ENCODE measurements at places on chromosomes 5 and 9.
A peak's percentile ranks its signal among the peaks of the same experiment; 100 is the strongest.

GRCh38 chr5:116441223-116441622 lies 133.4 kb downstream of the SEMA6A start:
- DNase-seq: no peak

DNA sequence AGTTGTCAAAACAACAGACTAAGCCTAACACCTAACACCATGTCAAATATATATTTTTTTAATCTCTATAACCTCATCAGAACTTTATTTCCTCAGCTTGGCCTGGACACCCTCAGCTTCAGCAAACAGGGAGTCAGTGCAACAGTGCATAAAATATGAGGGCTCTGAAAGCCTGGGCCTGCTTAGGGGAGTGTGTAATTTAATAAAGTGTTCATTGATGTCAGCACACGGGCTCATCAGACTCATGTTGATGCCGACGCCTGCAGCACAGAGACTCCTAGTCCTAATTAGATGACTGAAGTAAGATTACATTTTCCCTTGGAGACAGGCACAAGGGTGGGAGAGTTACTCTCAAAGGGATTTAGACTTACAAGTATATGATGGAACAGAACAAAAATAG lies 37.8 kb downstream of the CDH10 start:
- no peak for DNase-seq

- DNase-seq: no peak
These were observed 42.8 kb downstream of the NFIB start for GRCh38 chr9:14271093-14271673.

GRCh38 chr9:31290731-31291130 lies 1093.7 kb upstream of the ACO1 start:
- DNase-seq: no peak

DNA sequence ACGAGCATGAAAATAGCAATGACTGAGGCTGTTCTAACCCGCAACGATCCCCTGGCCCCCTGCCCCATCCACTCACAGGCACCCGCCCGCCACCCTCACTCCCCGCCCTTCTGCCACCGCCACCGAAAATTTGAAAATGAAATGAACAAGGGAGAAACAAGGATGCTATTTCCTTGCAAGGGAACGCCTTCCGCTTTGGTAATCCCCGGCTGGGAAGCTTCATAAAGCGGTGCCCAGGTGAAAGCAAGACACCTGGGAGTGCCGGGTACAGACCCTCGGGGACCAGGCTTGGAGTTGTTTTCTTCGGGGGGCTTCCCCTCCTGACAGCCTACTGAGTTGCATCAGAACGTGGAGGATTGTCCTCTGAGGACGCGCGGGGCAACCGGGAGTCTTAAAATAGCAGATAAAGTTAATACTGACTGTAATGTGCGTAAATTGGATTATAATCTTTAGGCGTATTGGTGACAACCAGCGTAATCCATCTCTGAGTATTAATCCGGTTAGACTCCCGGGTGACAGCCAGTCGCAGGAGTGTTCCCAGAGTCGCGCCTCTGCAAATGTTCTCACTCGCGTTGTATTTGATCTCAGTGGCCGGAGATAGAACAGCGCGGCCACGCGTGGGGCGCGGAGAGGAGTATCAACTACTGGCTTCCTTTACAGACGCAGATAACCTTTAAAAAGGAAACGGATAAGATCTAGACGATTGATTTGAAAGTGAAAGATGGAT lies 885 bp upstream of the MLLT3 start:
- peak; percentile 52 for DNase-seq

- no peak for DNase-seq
These were observed 436.5 kb downstream of the KIAA0825 start for GRCh38 chr5:94181895-94182294.

- no peak for DNase-seq
These were observed 7.6 kb upstream of the SLC9A3 start for GRCh38 chr5:531749-532315.

GRCh38 chr5:123350742-123351141 lies 72.5 kb downstream of the CEP120 start:
- no peak for DNase-seq

DNA sequence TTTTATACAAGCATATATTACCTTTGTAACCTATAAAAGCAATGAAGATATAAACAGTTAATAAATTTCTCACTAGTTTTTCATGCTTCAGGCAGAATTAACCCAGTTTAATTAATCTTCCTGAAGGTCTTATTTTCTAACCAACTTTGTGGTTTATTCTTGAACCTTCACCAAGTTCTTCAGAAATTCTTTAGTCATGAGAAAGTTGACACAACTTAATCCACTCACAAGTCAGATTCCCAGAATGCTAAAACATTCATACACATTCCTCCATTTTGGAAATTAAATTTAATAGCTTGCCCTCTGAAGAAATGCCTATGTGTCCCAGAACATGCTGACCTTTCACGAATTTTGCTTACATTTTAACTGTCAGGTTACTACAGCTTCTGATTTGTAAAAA lies 105.4 kb upstream of the PAM start:
- DNase-seq: no peak

DNA sequence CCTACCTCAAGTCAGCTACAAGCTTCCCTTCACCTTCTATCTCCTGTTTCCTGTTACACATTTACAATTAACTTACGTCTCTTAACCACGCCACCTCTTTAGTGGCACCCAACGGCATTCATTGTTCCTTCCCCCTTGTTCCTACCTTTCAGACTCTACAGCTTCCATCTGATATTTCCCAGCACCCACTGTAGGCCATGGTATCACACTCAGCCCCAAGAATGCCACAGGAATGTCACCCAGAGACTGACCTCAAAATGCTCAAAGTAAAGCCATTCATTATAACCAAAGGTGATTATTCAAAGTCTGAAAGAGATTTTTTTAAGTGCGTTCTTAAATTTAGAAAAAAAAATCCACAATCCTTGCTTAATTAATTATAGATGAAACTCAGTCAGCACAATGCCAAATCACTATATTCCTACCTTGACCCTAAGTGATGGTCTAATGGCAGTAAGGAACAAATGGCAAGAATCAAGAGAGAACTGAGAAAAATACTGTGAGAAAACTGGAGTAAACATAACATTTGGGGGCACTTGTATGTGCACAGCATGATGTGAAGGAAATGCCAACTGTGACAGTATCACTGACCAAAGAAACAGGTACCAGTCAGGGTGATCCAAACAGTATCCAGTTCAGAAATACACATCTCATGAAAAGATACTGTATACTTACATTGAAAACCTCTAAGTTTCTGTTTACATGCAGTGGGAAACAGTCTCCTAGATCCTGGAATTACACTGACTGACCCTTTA lies 52.1 kb downstream of the CTNND2 start:
- no peak for DNase-seq

DNA sequence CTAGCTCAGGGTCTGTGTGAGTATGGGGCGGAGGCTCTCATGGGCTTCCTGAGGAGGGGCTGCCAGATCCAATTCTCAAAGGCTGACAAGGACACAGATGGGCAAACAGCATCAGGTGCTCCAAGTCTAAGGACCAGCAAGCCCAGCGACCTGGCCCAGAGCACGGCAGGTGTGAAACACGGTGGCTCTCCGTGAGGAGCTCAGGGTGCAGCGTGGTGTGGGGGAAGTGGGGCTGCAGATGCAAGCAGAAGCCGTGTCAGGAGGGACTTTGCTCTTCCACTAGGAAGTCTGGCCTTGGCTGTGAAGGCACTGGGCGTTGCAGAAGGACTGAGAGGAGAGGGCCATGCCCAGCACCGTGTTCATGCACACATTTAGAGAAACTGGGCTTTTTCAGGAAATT lies 420.0 kb downstream of the GADD45G start:
- DNase-seq: no peak

- no peak for DNase-seq
These were observed 2.3 kb downstream of the SMIM33 start for GRCh38 chr5:139473105-139473504.

DNA sequence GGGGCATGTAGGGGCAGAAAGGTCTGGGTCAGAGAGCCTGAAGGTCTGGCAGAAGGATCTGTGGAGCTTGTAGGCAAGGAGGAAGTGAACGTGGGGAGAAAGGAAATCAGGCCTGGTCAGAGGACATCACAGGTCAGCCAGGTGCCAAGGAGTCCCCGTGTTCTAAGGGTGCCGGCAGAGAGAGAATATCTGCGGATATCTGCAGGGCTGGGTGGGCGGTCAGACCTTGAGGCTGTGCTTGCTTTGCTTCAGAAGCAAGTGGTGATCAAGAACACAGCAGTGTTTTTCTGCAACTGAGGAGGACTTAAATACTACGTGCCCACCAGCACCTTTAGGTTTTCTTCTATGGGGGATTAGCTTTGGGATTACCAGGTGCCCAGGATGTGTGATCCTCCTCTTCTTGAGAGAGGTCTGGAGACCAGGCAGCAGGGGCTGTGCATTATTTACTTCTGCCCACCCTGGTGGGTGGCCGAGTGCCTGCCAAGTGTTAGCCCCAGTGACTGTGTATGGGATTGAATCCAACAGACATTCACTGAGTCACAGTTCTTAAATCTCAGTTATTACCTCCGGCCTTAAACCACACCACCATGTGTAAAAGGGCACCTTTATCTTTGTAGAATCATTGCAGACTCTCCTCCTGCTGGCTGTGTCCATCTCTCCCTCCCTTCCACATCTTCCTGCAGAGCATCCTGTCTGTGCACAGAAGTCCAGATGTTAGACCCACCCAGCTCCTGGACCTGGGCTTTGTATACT lies 12.5 kb upstream of the SHB start:
- no peak for DNase-seq

GRCh38 chr9:130461218-130461630 lies 16.5 kb downstream of the ASS1 start:
- peak; percentile 27 for DNase-seq

GRCh38 chr9:111740739-111741138 lies 54.0 kb downstream of the SHOC1 start:
- no peak for DNase-seq

DNA sequence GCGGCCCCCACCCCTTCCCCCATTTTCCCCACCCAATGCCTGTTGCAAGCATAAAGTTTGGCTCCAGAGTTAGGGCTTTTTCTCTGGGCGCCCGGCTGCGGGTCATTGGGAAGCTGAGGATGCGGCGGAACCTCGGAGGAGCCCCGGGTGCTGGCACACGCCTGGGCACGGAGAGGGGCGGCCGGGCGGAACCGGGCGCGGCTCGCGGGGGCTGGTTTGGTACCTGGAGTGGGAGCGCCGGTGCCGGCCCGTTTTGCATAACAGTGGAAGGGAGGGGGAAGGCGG lies 1.2 kb downstream of the PPARGC1B start:
- no peak for DNase-seq

DNA sequence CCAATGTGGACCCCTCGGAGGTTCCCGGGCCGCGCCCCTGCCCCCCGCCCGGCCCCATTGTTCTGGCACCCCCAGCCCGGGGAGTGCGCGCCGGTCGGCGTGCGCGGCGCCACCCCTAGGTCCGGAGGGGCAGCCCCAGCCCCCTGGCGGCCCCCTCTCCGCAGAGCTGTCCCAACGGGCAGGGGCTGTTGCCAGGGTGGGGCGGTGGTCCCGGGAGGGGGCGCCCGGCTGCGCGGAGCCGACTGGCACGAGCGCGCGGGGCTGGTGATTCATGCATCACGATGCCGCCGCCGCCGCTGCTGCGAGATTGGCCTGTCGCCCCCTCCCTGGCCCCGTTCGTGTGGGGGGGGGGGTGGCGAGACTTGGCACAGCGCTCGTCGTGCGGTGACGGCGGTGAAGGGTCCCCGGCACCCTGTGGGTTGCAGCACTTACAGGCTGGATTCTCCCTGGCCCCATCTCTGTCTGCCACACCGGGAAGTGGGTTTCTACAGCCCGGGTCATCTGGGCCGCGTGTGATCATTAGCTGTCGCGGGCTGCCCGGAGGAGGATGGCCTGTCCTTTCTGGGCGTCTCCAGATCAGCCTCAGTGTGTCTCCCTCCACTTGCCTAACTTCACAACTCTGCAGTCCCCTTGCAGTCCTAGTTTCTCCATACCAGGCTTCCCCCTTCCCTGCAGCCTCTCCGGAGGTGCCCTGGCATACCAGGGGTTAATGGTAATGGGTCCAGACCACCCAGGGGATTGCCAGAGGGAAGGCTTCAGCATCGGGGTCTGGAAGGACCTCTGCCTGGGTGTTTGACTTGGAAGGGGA lies 858 bp downstream of the NCS1 start:
- peak; percentile 27 for DNase-seq

DNA sequence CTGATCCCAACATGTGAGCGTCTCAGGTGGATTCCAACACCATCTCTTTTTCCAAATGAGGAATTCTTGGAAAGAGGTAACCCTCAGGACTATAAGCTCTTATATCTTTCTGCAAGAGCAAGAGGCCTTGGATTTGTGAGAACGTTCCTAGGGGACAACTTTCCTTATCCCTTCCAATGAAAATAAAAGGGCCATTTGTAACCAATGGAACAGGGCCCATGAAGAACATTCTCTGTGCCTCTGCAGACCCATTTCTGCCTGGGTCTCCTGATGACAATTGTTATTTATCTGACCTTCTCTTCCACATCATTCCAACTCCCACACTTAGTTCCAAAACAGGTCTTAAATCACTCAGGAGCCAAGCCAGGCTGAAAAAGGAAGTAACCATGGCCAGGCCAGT lies 202.6 kb downstream of the ZNF462 start:
- DNase-seq: no peak

DNA sequence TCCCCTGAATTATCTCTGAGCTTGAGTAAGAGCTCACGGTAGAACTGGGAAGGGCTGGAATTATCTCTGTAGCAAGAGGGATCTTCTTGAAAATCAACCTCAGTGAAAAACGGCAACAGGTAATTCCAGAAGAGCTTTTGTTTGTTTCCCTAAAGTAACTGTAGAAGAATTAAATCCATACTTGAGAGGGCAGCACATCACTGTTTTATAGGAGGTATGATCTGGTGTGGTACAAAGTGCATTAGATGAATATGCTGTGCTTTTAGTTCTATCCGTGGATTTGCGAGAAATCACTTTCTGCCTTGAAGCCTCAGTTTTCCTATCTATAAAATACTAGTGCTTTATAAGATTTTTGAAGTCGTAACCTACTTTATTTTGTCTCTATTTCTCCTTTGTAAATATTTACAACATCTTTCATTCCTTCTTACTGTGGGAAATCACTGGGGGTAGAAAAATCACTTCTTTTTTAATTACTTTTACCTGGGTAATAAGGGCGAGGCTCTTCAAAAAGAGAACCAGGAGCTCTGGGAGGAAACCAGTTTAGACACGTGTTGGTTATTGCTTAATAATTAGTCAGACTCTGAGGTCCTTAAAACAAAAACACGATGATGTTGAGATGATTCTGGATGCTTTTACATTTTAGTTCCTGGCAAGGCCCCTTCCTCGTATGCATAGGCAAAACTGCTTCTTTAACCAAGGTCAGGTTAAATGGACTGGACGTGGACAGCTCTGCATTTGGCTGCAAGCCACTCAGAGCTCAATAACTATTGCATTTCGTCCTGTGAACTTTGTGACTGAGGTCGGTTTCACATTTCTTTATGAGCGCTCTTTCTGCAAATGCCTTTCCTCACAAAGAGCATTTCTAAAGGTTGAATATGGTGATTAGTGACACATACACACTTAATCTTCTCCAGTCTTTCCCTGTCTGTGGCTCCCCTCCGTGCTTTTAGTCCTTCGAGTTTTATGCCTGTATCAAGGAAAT lies 376.1 kb downstream of the BRINP1 start:
- DNase-seq: no peak

GRCh38 chr9:126615791-126616447 lies 2.2 kb downstream of the LMX1B start:
- DNase-seq: no peak
